ENCODE measurements at places on chromosomes 12 and 14.

DNA sequence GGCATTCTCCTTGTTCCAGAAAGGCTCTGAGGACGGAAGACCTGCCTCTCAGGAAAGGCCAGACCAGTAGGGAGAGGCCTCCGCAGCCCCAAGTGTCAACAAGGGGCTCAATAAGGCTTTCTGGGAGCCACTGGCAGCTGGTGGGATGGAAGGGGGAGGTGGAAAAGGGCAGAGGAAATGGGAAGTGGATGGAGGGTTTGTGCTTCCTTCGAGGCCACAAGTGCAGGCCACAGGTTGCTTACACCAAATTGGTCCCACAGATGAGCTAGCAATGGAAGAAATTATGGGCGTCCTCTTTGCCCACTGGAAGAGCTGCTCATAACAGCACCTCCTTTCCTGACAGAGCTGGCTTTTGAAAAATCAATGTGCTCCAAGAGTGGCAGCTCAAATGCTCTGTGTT lies 28.2 kb downstream of the P2RX4 start:
- no peak for DNase-seq

DNA sequence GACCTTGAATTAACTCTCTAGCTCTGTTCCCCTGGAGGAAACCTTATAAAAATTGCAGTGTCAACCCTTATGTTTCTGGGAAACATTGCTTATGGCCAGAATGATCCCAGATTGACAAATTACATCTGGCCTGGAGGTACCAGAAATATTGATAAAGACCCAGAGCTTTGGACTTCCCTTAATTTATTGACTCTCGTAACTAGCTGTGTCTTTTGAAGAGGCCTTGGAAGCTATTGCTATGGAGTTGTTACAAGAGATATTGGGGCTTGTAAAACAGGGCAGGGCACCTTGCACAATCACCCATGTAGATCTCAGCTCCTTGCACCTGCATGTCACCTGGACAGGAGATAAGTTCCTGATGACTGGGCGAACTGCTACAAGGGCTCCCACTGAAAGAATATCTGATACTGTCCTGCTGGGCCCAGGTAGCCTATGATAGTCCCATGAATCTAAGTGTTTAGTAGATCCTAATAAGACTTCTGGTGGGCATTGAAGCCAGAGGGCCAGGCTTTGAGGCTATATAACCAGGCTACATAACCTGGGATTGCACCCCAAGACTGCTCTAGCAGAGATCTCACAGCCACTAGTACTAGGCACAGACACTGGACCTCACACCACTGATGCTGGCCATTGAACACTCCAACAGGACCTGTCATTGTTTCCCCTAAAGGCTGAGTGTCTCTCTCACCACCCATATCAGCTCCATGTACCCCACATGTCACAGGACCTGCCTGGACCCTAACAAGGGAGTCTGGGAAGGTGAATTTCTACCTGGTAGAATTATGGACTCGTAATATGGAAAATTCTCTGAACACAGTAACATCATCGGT lies 135.7 kb upstream of the PWP1 start:
- DNase-seq, result no peak

DNA sequence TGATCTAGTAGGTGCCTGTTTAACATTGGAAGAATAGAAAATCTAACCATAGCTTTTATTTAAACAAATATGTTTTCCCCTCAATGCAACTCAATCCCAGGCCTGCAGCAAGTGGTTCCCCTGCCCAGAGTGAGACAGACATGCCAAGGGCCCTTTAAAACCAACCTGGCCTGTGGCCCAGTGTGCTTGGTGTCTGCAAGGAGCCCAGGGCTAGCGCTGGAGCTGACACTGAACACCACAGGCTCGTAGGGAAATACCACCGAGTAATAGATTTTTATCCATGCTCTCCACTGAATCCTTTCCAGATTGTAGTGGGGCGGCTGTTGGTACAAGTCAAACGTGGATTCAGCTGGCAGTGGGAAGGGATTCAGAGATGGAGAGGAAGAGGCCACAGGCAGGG lies 95.6 kb upstream of the NRXN3 start:
- DNase-seq, result no peak

DNA sequence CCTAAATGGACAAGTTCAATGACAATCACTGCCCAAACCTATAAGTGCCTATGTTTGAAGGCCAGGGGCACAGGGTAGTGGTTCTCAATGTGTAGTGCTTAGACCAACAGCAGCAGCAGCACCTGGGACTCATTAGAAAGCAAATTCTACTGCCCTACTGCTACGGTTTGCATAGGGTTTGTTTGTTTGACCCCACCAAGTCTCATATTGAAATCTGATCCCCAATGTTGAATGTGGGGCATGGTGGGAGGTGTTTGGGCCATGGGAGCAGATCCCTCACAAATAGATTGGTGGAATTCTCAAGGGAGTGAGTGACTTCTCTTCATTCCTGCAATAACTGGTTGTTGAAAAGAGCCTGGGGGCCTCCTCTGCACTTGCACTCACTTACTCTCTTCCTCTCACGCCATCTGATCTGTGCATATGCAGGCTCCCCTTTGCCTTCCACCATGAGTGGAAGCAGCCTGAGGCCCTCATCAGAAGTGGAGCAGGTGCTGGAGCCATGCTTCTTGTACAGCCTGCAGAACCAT lies 39.5 kb downstream of the PPM1H start:
- DNase-seq, result no peak

DNA sequence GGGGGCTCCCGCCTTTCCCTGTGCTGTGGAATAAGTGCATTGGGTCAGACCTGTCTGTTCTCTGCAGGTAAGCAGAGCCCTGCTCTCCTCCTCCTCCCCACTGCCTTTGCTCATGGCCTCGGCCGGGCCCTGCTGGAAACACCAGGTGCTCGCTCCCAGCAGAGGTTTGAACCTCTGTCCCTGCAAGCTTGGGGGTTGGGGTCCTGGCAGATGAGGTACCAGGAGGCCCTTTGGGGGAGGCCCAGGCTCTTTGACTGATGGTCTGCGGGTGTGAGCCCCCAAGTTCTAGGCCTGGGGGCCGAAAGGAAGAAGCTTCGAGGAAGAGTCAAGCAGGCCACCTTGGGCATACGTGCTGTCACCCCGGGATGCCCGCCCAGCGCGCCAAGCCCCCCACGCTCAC lies 22.1 kb upstream of the CEP170B start:
- no peak for DNase-seq

DNA sequence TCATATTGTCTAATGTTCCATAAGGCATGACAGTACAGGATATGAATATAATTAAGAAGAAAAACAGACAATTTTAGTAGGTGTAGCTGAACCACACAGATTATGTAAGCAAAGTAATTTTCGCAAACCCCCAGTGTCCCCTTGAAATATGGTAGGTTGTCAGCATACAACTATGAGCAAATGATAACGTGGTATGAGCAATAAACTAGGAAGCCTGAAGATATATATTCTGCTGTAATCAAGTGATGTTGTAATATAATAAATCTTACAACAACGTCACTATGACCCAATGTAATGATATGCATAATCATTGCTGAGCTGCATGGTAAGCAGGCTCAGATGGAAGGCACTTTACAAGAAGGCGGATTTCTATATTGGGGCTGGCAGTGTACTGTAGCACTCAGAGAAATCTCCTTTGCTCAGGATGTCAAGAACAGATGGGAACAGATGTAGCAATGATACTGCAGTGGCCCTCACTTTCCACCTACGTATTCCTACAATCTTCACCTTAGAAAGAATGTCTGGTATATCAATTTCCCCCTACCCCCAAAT lies 47.8 kb upstream of the MYF6 start:
- DNase-seq, result no peak

DNA sequence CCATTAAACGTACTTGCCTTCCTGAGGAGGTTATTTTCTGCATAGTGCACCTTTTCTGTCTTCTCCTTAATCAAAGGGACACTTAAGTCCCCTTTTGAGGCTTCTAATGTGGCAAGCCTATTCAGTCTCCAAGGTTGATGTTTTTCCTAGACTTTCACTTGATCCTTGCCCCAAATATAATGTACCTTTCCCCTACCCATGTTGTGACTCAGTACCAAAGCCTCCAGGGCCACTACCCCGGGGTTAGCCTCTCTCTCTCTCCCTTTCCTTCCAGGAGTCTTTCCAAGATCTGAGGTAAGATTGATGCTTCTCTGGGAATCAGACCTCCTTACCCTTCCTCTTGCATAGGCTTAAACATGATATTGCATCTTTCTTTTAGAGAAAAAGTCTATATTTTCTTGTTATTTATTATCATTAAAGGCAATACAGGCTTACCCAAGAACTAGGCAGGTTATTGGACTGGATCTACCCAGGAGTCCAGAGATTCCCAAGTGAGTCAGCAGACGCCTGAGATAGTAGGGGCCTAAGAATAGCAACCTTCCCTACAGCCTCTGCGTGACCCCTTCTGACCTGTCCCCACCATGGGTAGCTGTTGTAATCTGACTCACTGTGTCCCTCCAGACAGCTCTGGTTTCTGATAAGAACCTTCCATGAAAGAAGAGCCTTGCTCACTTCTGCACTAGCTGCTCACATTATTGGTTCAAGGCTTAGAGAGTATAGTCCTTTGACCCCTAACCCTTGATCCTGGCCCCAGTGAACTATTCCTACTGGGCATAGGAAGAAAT lies 172.9 kb downstream of the ZFP36L1 start:
- peak; percentile 76 for DNase-seq

DNA sequence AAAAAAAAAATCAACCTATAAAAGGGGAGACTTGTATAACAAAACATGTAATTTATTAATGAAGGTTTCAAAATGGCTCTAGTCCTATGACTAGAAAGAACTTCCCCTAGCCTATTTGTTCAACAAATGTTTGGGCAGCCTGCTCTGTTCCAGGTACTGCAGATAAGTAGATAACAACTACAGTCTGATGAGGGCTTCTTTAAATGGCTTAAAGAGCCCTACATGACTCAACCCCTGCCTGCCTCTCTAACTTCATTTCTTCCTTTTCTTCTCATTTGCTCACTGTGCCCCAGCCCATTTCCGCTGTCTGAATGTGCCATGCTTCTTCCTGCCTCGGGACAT lies 21.5 kb downstream of the ALDH6A1 start:
- peak; percentile 37 for DNase-seq

DNA sequence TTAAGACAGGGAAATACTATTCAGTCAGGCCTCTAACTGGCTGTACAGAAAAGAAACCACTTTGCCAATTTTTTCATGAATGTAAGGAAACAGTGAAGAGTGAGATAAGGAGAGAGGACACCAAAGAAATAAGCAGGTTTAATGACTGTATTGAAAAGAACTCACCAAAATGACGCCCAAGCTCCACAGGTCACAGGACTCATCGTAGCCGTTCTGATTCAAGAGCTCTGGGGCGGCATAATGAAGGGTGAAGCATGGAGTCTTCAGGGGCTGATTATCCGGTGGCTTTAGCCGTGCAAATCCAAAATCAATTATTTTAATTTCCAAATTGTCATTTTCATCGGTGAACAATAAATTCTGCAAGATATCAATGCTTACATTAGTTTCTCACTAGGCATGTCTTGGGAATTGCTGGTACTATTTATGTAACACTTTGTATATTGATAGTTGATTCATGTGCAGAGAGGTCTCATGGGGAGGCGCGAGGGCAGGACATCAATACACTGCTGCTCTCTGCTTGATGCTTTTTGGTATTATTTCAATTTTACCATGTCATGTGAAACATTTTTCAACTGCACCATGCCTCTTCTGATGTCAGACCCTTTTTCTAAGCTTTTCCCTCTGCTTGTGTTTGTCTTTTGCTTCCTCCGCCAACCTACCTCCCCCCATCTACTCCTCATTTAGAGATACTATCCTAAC lies 74.2 kb upstream of the TTC7B start:
- DNase-seq, result no peak

DNA sequence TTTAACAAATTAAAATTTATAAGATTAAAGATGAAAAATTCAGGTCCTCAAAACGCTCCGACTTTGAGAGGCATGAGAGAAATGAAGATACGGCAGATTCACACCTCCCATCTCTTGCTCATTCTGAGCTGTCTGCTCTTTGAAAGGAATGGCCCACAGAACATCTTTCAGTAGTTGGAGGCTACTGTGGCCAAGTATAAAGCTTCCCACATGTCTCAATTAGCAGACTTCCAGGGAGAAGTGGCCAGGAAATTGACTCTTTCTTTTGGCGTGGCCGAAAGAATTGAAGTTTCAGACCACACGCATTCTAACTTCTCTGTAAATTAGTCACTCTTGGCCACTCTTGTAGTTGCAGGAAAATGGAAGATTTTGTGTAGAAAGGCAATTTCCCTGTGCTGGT lies 129.2 kb downstream of the DIP2B start:
- peak; percentile 51 for DNase-seq

DNA sequence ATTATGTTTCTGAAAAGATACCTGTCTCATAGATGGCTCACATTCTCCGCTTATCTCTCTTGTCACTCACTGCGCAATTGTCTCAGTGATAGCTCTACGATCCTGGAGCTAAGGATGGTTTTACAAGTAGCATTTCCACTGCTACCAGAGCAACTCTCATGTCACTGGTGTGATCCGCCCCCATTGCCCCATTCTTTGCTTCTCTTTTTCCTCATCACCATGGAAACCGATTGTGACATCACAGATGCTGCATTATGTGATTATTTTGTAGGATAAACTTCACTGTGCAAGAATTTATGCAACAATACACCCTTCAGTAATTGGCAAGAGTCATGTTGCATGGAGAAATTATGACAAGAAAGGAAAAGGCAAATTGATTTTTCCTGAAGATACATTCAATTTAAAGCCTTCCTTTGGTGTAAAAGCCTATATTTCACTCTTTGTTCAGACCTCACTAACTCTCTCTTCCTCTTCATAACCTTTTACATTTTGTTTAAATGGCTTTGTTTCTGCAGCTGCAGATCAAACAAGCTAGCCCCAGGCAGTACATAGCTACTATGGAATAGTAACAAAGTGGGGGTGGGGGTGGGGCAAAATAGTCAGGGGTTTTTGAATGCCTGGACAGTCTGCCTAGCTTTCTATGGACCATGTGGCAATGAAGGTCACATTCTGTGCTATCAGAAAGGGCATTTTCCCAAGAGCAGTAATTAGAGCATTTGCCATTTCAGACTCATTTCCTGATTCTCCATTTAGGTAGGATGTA lies 539.8 kb downstream of the NRXN3 start:
- DNase-seq, result no peak

DNA sequence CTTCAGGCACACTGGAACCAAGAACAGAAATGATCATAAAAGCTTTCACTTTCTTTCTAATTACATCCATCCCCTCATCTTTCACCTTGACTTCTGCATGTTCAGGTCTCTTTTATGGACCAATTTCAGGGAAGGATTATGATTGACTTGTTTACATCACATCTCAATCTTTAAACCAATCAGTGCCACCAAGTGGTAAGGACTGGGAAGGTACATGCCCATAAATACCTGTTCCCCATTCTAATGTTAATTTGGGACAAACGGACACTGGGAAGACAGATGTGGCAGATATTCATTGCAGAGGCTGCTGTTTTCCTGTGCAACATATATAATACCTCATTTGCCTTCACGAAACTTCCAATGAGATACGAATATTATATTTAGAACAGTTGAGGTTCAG lies 978.1 kb downstream of the GALC start:
- DNase-seq, result no peak

All from LHCN-M2 (cell line).